ENCODE measurements at places on chromosomes 4 and X. TPM values are rescaled to one million over a fixed set of nuclear protein-coding genes. Genes with fewer than 3 reads are reported as not detected.

FATE1 gene
- total RNA-seq = not detected

RPA4 gene
- 0.83 TPM for total RNA-seq

GAGE12C gene
- total RNA-seq = not detected

NAA11 gene
- total RNA-seq = not detected

CENPU gene
- total RNA-seq = 112 TPM

AR gene
- total RNA-seq = 3.5 TPM

CDKL2 gene
- 1.8 TPM for total RNA-seq

CFAP299 gene
- total RNA-seq = not detected

CT45A3 gene
- not detected for total RNA-seq

GASK1B gene
- total RNA-seq = not detected

CDS1 gene
- total RNA-seq = 7.5 TPM

CFI gene
- total RNA-seq = not detected

TRPC5OS gene
- total RNA-seq = not detected

MAOB gene
- 1.4 TPM for total RNA-seq

PCDH19 gene
- total RNA-seq = 0.83 TPM

PPARGC1A gene
- 1.2 TPM for total RNA-seq

NALF2 gene
- 11.2 TPM for total RNA-seq

TEX13B gene
- 0.42 TPM for total RNA-seq

CT55 gene
- total RNA-seq = 0.24 TPM

FAAH2 gene
- 6.9 TPM for total RNA-seq

GBA3 gene
- not detected for total RNA-seq

CFAP47 gene
- total RNA-seq = 0.09 TPM

LEF1 gene
- 2.5 TPM for total RNA-seq

MAGEA1 gene
- total RNA-seq = not detected

NOX1 gene
- total RNA-seq = not detected

MAGED4 gene
- total RNA-seq = 79.1 TPM

MID1 gene
- 33.1 TPM for total RNA-seq

CLIC2 gene
- total RNA-seq = 0.98 TPM

FRMPD4 gene
- total RNA-seq = 0.18 TPM

DCAF4L1 gene
- total RNA-seq = 0.07 TPM

DUX4 gene
- not detected for total RNA-seq

OPHN1 gene
- 1.5 TPM for total RNA-seq

SNX25 gene
- 28.2 TPM for total RNA-seq

ATOH1 gene
- total RNA-seq = not detected

ZNF827 gene
- 29.4 TPM for total RNA-seq

STATH gene
- not detected for total RNA-seq

TLR3 gene
- total RNA-seq = 0.92 TPM

TBC1D9 gene
- 0.86 TPM for total RNA-seq

RBM3 gene
- 259 TPM for total RNA-seq

FGA gene
- not detected for total RNA-seq
